ENCODE measurements at places on chromosomes 5 and 9.
A peak's percentile ranks its signal among the peaks of the same experiment; 100 is the strongest.

DNA sequence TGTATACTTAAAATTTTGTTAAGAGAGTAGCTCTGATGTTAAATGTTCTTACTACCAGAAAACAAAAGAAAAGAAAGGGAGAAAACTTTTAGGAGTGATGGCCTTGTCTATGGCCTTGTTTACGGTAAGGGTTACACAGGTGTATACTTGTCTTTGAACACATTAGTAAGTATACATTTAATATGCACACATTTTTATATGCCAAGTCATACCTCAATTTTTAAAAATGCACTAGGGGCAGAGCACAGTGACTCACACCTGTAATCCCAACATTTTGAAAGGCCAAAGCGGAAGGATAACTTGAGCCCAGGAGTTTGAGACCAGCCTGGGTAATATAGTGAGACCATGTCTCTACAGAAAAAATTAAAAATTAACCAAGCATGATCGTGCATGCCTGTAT is 166.7 kb upstream of the SNX2 start:
- DNase-seq: no peak

DNA sequence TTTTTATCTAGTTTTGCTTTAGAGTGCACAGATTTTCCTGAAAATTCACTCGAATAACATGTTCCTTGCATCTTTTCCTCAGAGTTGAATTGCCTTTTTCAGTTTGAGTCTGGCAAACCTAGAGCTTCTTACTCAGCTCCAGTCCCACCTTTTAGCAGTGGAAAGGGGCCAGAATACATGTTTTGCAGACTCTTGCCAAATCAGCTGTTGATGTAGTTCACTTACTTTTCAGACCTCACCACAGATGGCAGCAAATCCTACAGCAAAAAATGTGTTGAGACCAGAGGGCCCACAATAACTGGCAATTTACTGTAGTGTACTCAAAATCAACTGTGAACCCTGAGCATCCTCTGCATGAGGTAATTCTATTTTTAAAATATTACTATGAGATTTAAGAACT is 545.2 kb upstream of the ACO1 start:
- no peak for DNase-seq

DNA sequence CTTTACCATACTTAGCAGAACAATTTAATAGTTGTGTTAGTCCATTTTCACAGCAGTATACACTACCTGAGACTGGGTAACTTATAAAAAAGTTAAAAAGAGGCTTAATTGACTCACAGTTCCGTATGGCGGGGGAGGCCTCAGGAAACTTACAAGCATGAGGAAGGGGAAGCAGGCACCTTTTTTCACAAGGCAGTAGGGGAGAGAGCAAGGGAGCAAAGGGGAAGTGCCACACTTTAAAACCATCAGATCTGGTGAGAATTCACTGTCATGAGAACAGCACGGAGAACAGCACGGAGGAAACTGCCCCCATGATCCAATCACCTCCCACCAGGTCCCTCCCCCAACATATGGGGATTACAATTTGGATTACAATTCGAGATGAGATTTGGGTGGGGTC is 269.9 kb downstream of the MTRR start:
- no peak for DNase-seq

DNA sequence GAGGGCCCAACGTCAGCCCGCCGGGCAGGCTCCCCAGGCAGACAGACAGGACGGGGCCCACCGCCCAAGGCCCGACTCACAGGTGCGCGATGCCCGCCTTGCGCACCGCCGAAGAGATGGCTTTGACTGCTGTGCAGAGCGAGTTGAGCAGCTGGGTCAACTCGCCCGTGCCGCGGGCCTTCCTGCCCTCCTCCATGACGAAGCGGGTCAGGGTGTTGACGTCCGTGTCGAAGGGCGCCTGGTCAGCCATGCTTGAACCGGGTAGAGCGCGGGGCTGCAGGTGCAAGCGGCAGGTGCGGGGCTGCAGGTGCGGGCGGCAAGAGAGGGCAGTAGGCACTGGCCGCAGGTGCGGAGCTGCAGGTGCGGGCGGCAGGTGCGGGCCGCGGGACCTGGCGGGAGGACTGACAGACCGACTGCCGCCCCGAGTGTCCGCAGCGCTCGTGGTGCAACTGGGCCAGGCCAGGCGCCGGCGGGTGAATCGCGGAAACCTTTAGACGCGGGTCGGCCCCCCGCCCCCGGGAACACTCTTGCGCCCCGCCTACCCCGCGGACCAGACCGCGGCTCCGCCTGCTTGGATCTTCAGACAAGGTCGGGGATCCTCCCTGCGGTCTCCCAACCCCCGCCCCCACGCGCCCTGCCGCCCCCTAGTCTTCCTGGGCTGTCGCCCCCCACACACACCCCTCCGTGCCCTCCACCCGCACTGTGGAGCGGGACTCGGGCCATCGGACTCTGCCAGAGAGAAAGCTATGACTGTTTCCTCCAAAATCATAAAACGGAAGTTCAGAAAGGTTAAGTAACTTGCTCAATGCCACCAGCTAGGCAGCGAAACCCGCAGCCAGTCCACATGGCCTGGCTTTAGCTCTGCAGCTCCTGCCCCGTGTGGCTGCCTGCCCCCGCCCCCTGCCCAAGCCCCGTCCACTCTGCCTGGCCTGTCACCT is at the start of gene FBP1:
FBP1 (minus strand) TSS at position 458 of the 938 bp plus-strand sequence; CDS start at position 250, 208 bp downstream.
- peak; percentile 85 for DNase-seq

- DNase-seq: no peak
These were observed 858.5 kb upstream of the PTPRD start for GRCh38 chr9:11471321-11471720.

- no peak for DNase-seq
These were observed 131.1 kb downstream of the ZCCHC7 start for GRCh38 chr9:37251452-37251851.

- DNase-seq: no peak
These were observed 67.8 kb downstream of the PTCD2 start for GRCh38 chr5:72387985-72388384.

- DNase-seq: no peak
These were observed 9.0 kb upstream of the RFX3 start for GRCh38 chr9:3534614-3535404.
